Ecto neural progenitor cell (in vitro differentiated cells): ENCODE measurements at places on chromosomes 5 and 9.

GRCh38 chr9:123678038-123678877, 251.7 kb downstream of the DENND1A start:
- DNase-seq, result no peak

DNA sequence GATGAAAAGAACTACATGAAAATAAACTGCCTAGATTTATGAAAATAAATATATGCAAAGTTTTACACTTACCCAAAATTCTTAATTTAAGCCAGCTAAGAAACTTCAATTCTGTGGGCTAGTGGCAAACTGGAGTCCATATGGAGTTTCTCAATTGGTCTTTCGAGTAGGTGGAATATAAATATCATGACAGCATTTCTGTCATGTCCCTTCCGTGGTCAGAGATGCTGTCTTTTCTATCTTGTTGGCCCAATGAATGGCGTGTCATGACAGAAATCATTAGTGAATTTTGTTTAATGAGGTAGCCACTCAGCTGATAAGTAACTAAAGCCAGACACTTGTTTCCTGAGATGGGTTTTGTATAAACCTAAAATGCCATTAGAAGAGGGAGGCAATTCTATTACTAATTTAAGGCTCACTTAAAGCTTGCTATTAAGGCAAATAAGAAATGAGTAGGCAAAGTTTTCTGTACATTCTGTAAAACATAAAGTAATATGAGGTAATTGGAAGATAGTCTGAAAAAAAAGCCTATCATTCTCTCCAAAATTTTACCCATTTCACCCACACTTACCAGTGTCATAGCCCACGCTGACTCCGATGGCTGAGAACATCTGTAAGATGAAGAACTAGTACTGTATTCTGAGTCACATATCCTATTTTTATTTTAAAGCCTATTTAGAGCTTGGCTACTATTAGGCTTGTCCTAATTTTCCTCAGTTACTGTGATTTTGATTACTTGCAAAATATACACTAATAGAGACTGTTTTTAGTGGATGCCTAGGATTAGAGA, 419.3 kb upstream of the MEF2C start:
- DNase-seq, result no peak

DNA sequence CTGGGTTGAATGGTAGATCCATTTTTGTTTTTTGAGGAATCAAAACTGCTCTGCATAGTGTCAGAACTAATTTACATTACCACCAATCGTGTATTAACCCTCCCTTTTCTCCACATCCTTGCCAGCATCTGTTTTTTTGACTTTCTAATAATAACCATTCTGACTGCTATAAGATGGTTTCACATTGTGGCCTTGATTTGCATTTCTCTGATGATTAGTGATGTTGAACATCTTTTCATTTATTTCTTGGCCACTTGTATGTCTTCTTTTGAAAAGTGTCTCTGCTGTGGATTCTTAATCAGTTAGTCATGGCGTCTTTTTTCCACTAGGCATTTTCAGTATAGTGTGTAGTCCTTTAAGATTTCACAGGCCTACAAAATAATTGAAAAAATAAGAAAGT, 2144.3 kb upstream of the C9orf72 start:
- DNase-seq, result no peak

DNA sequence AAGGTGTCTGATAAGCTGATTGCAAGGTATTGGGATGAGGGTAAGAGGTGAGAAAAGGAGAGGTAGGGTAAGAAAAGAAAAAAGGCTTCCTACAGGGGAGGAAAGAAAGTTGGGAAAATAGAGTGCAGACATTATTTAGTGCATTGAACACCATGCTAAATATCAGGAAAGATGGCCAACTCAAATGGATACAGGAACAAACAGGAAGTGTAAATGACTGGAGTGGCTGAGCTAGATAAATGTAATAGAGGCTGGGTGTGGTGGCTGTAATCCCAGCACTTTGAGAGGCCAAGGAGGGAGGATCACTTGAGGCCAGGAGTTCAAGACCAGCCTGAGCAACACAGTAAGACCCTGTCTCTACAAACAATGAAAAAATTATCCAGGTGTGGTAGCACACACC, 32.2 kb downstream of the OTP start:
- no peak for DNase-seq

DNA sequence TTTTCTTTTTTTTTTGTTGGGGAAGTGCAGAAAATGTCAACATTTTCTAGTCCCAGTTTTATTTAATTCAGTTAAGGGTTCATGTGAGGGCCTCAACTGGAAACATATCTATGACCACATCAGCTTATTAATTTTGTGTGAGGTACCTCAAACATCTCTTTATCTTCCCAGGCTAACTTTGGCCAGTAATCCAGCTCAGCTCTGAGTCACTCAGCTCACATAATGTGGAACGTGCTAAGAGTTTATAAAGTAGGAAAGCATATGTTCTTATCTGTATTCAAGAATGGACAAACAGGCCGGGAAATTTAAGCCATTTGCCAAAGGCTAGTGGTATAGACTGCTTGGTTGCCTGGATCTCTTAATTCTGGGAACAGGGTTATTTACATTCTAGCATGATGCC, 118.4 kb downstream of the INSYN2B start:
- no peak for DNase-seq

DNA sequence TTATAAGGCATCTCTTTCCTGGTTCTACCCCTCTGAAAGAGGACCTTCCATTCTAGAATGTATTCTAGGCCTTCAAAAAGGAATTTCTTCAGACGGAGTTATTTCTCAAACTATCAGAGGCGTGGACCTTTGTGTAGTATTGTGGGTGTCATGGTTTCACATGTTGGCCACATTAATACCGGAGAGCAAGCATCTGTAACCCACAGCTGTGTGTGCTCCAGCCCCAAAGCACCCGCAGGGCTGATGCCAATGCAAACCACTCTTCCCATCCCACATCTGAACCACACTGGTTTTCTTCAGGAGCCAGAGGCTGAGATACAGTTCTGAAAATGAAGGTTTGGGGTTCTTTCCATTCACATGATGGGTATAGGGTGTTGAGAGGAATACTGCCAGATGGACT, 127.1 kb downstream of the BNC2 start:
- DNase-seq, result no peak

DNA sequence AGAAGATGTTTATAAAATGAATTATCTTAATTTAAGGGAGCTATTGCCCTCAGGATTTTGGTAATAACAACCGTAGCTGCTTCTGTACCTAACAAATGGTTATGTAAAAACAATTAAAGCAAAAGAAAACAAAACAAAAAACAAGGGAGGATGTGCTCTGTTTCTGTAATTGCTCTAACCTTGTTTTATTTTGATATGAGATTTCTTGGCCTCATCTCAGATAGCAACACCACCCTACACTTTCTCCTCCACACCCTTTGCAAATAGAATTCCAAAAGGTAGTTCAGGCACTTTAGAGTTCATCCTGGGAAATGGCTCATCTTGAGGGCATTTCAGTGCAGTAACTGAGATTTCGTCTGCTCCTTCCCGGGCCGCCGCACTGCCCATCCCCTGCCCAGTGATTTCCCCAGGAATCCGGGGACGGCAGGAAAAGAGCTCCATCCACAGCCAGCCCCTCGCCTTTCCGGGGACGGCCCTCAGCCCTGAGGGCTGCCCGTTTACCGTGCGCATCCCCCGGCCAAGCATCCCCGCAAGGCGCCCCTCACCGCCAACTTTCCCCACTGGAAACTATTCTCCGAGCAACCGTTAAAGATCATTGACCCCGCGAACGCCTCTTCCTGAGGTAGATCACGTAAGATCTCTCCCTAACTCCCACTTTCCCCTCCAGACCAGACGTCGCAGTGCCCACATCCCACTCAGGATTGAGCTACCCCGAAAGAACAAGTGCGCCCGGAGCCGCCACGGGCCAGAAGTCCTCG, 1.2 kb downstream of the FNBP1 start:
- peak; percentile 68 for DNase-seq

- DNase-seq, result no peak
Measured at GRCh38 chr5:117084067-117084466, 509.4 kb upstream of the SEMA6A start.

DNA sequence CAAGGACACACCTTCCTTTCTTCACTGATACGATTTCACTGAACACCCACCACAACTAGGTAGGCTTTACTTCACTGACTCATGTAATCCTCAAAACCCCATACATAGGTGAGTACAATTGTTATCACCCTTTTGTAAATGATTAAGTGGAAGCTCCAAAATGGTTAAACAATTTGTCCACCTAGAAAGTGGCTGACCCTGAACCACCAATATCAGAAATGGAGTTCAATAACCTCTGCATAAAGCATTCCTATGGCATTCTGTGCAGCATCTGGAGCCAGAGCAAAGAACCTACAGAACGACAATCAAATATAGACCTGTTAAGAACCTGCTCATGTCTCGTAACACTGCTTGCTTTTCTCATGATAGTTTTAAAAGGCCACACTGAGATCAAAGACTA, 50.7 kb upstream of the NR5A1 start:
- no peak for DNase-seq
